ENCODE measurements at places on chromosomes 7 and 10.

DNA sequence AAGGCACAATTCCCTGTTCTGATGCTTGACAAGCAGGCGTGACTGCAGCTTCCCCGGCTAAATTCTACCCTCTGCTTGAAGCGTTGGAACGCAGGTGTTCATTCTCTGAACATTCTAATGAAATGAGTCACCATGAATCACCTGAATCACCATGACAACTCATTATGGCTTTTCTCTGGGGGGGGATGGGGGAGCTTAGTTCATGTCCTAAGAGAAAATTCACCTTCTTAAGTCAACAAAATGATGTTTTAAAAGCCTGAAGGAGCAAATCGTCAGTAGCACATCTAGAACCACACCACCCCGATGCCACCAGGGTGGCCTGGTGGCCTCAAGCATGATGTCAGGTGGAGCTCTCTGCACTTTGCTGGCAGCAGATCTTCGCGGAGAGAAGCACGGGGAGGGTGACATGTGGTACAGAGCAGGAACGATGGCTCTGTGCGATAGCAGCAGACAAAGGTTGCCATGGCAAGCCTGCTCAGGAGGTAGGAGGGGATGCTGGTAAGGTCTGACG, 33.7 kb downstream of the DDC start:
- no peak for DNase-seq

- no peak for DNase-seq
These were observed 113.2 kb upstream of the ANKRD1 start for GRCh38 chr10:91034042-91034441.

DNA sequence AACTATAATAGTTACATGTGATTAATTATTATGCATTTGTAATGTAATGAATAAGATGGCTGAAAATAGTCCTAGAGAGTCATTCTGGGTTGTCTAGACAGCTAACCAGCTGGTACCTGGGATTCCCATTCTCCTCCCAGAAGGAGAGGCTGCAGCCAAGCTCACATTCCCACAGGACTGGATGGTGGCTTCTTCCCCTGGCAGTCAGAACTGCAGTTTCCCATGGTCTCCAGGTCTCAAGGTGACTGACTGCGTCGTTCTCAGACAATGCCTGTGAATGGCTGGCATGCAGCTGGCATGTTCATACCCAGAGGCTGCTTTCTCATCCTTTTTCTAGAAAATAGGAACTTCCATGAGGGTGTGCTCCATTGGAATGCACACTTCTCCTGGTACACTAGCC, 21.3 kb downstream of the TAS2R16 start:
- DNase-seq, result no peak

DNA sequence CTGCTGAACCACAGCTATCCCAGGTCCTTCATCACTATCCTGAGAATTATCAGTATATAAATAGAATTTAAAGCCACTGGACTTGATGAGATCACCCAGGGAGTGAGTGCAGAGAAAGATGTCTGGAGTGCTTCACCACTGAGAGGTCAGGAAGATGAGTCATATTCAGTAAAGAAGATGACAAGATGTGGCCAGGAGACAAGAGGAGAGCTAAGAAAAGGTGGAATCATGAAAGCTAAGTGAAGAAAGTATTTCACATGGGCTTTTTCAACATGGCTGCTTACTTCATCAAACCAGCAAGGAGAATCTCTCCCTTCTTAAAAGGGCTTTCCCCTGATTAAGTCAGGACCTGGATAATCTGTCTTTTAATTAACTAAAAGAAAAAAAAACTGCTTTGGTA, 9.1 kb upstream of the PRKAR2B start:
- DNase-seq, result no peak

DNA sequence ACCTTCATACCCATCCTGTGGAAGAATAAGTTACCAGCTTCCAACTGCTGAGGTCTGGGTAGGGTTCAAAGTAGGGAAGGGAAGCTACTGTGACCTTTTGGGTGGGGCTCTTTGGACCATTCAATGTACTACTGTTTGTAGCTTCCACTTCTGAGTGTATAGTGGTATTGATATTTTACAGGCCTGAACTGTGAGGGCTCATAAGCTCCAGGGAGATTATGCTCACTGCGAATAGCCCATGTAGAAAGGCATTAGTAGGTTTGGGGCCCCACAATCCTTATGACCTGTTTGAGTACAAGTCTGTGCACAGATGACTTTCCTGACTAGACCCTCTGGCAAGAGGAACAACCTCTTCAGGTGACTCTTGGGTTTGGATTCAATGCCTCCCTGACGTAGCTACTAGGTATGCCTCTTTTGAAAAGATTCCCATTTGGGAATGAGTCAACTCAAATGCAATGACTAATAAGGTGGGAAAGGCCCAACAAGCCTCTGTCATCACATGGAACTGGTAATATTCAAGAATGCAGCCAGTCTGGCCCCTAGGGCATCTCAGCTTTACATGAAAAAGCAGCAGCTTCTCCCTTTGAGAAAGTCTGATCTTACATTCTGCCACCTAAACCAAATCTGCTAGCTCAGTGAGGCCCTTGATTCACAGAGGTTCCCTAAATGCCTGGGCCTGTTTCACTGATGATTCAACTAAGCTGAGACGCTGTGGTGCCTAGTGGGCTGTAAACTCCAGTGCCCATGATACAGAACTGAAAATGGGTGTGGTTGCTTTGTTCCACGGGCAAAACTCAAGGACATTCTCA, 79.8 kb downstream of the ABI1 start:
- peak; percentile 84 for DNase-seq

DNA sequence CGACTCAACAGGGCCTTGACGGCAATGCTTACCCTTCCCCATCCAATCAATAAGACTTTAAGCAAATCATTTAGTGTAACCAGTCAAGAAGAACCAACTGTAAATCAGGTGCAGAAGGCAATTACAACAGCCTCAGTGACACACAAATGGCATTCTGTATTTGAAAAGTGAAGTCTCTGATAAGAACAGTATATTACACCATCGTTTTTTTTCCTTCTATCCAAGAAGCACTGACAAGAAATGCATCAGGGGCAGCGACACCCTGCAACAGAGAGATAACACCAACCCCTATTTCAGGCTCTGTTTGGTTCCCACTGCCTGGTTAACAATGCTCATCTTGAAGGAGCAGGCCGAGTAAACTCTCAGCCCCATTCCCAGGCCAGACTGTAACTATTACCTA, 204.0 kb upstream of the AOAH start:
- DNase-seq, result no peak

- DNase-seq, result no peak
These were observed 644.4 kb downstream of the KCNMA1 start for GRCh38 chr10:76993213-76993612.

DNA sequence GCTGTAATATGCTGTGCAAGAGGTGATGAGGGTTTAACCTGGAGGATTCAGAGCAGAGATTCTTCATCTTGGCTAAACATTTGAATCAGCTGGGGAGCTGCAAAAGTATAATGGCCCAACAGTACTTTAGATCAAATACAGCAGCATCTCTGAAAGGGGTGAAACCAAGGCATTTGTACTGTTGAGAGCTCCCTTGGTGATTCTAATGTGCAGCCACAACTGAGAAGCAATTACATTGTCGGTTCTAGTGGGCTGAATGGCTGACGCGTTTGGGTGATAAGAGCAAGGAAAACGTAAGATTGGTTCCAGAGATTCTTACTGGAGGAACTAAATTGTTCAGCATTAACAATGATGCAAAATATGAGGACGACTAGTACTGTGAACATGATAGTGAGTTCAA, 269.7 kb downstream of the AGMO start:
- DNase-seq, result no peak

DNA sequence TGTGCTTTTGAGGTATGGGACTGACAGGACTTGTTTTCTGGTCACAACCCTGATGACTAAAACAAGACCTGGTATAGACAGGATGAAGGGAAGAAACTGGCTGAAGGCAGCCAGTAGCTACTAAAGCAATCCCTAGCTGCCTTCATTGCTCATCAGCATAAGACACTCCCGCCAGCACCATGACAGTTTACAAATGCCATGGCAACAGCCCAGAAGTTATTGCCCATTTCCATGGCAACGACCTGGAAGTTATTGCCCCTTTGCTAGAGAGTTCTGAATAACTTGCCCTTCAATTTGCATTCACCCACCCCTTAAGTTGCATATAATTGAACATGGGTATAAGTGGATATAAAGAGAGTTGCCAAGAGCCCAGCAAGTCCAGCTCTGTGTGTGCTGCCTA, 169.6 kb upstream of the FAM171A1 start:
- DNase-seq, result no peak

DNA sequence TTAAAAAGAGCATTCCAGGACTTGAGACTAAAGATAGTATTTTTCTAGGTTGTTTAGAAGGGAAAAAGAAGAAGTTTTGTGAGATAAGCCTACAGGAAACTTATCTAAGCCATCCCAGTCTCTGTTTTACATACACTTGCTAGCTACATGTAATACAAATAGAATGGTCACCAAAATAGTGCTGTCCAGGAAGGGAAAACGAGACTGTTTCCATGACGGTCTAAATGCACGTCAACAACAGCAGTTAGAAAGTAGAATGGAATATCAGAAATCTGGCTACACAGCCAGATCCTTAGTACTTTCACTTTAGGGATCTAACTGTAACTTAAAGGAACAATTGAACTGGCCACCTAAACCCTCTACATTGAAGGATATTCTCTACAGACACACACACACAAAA, 117.6 kb downstream of the TSPAN12 start:
- no peak for DNase-seq

- no peak for DNase-seq
These were observed 102.5 kb upstream of the SAMD8 start for GRCh38 chr10:75008952-75009351.

DNA sequence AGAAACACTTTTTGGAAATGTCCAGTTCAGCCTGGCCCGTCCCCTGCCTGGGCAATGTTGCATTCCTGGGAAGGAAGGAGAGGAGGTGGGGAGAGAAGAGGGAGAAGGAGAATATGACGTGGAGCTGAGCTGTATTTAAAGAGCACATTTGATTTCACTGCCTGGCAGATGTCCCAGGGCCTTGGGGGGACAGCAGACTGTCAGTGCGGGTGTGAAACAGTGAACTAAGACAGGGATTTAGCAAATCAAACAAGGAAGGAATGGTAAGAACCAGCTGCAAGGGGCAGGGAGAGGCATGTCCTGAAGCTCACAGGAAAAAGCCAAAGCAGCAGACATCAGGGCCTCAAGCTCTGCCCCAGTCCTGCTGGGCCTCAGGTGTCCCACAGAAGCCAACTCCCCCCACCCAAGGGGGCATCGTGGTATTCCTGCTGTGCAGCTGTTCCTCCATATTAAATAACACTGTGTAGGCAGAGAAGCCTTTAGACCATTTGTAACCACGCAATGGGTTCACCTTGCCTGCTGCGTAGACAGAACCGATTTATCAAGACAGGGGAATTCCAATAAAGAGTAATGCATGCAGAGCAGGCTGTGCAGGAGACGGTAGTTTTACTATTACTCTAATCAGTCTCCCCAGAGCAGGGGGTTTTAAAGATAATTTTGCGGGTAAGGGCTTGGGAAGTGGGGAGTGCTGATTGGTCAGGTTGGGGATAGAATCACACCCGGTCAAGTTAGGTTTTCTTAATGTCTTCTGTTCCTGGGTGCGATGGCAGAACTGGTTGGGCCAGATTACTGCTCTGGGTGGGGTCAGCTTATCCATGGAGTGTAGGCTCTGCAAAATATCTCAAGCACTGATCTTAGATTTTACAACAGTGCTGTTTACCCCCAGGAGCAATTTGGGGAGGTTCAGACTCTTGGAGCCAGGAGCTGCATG, 18.3 kb downstream of the LEP start:
- DNase-seq, result no peak

DNA sequence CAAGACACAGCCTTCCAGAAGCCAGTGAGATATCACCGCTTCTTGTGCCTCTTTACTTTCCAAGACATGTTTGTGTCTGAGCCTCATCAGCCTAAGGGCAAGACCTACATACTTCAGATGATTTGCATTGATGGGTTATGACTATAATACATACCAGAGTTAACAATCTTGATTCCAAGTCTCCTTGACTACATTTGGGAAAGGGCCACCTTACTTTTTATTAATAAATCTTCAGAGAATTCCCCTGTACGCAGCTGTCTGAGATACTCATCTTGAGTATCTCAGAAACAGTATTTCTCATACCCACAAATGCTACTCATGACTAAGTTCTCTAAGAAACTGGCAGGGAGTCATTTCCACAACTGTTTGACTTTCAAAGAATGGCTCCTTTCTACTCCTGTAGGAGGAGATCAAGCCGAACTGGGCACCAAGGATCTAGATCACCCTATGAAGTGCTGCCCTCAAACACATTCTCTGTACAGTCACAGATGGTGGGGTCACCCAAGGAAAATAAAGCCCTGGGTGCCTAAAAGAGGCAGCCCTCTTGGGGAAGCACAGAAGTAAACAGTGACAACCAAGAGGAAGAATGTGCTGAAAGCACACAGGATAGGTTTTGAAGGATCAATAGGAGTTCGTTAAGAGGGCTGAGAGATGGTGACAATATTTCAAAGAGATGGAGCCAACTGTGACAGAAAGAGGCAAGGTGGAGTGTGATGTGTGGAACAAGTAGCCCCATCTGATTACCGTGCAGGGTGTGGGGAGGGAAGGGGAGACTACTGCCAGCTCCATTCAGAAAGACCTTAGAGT, 138.9 kb downstream of the JAZF1 start:
- no peak for DNase-seq

DNA sequence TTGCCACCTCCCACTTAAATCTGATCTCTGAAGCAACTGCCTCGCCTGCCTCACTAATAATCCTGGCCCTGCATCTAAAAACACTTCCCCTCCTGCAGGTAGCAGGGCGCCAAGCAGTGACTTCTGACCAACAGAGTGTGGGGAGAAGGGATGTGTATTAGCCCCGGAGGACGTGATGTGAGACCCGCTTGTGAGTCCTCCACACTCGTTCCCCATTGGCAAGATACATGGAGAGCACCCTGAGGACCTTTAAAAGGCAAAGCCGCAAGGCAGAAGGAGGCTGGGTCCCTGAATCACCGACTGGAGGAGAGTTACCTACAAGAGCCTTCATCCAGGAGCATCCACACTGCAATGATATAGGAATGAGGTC, 6.1 kb upstream of the PILRA start:
- DNase-seq, result no peak

GRCh38 chr10:70503776-70504175, 25.2 kb downstream of the PALD1 start:
- no peak for DNase-seq

GRCh38 chr7:47771990-47772360, 176.3 kb downstream of the PKD1L1 start:
- no peak for DNase-seq

Measured in suppressor macrophage (primary cell).